ENCODE measurements at places on chromosomes 13 and 19.

DNA sequence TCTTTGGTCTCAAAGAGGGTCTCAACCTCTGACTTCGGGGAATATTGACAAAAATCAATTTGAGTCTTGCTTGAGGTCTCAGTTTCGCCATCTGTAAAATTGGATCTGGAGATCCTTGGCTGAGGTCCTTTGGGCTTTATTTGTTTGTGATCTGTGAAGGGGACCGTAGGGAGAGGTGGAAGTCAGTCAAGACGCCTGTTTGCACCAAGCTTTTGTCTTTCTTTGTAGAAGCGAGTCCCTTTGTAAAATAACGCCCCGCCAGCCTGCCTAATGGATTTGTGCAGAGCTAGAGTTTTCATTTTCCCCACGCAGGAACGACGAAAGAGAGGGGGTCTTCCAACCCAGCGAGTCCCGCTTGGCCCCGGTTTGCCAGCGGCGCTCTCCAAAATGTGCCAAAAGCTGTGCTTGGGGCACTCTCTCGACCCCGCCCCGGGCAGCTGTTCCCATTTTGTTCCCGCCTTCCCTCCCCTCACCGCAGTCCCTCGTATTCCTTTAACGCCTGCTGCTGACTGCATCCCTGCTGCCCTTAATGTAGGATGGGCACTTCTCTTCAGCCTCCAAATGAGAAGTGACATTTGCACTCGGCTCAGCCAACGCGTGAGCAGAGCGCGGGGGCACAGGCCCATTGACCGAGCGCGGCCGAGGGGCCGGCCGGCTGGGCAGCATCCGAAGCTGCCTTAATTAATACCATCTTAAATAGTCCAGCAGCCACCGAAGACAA lies 13.0 kb downstream of the ZIC5 start:
- peaks cover 7% of the 10 kb centered on the region for H3K4me1 ChIP-seq
- no peak for DNase-seq
- peaks cover 79% of the 10 kb centered on the region for H3K27me3 ChIP-seq

- H3K27ac ChIP-seq: no peak overlapping the region
- no peaks in the 10 kb centered on the region for H3K4me1 ChIP-seq
- DNase-seq: no peak
- peaks cover 9% of the 10 kb centered on the region for H3K27me3 ChIP-seq
Observed at GRCh38 chr13:39419876-39420275, 183.1 kb downstream of the LHFPL6 start.

- H3K4me1 ChIP-seq: peaks cover 37% of the 10 kb centered on the region
- DNase-seq: no peak
- H3K27ac ChIP-seq: peak overlapping the region; percentile 89
- no peaks in the 10 kb centered on the region for H3K27me3 ChIP-seq
- H3K4me3 ChIP-seq: peak overlapping the region; percentile 94
- peaks cover 55% of the 10 kb centered on the region for H3K36me3 ChIP-seq
Observed at GRCh38 chr19:13838435-13839129, 38.4 kb upstream of the NANOS3 start.

- H3K36me3 ChIP-seq: peaks cover 38% of the 10 kb centered on the region
- H3K4me3 ChIP-seq: no peak overlapping the region
- DNase-seq: no peak
Observed at GRCh38 chr19:10764340-10764894, 46.5 kb downstream of the DNM2 start.

DNA sequence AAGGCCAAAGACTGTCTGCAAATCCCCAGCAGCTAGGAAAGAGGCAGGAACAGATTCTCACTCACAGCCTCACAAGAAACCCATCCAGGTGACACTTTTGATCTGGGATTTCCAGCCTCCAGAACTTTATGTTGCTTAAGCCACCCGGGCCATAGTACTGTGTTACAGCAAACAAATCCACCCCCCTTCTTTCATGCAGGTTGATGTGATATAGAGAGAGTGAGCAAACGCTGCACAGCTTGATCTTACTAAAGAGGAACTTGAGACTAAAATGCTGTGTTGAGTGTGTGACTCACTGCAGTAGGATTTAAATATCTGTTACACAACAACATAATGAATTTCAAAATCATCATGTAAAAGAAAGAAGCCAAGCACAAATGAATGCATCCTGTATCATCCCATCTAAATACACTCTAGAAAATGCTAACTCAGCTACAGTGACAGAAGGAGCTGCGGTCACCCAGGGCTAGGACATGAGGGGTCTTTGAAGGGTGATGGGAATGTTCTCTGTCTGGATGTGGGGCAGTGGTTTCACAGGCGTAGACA lies 32.2 kb downstream of the RCBTB2 start:
- DNase-seq: no peak
- no peak overlapping the region for H3K4me3 ChIP-seq
- H3K36me3 ChIP-seq: peaks cover 7% of the 10 kb centered on the region
- H3K27ac ChIP-seq: no peak overlapping the region
- peaks cover 70% of the 10 kb centered on the region for H3K4me1 ChIP-seq

- peaks cover 42% of the 10 kb centered on the region for H3K27me3 ChIP-seq
- H3K36me3 ChIP-seq: no peaks in the 10 kb centered on the region
- H3K4me1 ChIP-seq: peaks cover 8% of the 10 kb centered on the region
- DNase-seq: no peak
Observed at GRCh38 chr13:99892196-99892613, 79.4 kb downstream of the ZIC5 start.

GRCh38 chr19:17393002-17393401 lies 994 bp downstream of the CCDC194 start:
- H3K27ac ChIP-seq: peak overlapping the region; percentile 41
- peaks cover 16% of the 10 kb centered on the region for H3K27me3 ChIP-seq
- no peak for DNase-seq
- peaks cover 20% of the 10 kb centered on the region for H3K4me1 ChIP-seq

DNA sequence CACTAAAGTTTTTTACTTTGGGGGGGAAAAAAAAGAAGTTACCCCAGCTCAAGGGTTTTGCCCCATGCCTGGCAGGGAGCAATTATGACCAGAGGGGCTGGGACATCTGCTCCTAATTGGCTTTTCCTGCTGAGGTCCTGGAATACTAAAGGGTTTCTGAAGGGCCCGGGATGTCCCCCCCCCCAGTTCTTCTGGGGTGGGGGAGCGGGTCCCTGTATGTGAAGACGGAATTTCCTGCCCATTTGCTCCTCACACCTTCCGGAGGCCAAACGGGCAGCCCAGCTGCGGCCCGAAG lies 1.1 kb upstream of the DLL3 start:
- H3K4me3 ChIP-seq: no peak overlapping the region
- peaks cover 4% of the 10 kb centered on the region for H3K36me3 ChIP-seq

DNA sequence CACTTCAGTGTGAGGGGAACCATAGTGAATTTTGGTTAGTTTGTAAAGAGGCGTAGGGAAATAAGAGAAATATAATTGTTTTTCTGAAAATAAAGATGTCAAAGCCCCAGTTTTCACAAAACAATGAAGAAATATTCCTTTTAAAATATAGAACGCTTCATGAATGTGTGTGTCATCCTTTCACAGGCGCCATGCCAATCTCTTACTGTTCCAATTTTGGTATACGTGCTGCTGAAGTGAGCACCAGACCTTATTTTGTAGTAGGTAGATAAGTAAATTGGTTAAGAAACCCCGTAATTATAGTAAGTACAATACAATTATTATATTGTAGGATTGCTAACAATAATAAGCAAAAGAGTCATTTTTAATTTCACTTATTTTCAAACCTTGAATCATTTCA lies 43.3 kb downstream of the NAA16 start:
- no peaks in the 10 kb centered on the region for H3K27me3 ChIP-seq
- no peak for DNase-seq
- H3K36me3 ChIP-seq: peaks cover 24% of the 10 kb centered on the region
- peak overlapping the region; percentile 37 for H3K27ac ChIP-seq

DNA sequence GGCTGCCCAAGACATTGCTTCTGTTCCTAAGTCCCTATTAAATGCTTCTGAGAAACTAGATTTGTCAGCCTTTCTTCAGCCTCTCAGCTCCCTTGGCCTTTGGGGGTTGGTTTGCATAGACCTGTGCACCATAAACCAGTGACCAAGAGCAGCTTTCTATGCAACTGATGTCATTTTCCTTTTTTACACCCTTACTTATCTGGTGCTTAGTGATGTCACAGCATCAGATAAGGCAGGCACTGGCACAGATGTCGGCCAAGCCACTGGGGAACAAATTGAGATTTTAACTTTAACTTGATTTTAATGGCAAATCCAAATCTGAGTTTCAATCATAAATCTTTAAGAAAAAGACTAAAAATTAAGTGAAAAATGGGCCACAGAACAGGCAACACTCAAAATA lies 59.8 kb downstream of the RUBCNL start:
- no peak overlapping the region for H3K27ac ChIP-seq
- peak; percentile 44 for DNase-seq
- no peaks in the 10 kb centered on the region for H3K36me3 ChIP-seq
- peaks cover 31% of the 10 kb centered on the region for H3K4me1 ChIP-seq
- no peaks in the 10 kb centered on the region for H3K27me3 ChIP-seq

- no peak overlapping the region for H3K4me3 ChIP-seq
- no peak overlapping the region for H3K27ac ChIP-seq
- H3K36me3 ChIP-seq: peaks cover 19% of the 10 kb centered on the region
- H3K27me3 ChIP-seq: peaks cover 14% of the 10 kb centered on the region
Observed at GRCh38 chr19:55590617-55591016, 8.7 kb downstream of the FIZ1 start.

DNA sequence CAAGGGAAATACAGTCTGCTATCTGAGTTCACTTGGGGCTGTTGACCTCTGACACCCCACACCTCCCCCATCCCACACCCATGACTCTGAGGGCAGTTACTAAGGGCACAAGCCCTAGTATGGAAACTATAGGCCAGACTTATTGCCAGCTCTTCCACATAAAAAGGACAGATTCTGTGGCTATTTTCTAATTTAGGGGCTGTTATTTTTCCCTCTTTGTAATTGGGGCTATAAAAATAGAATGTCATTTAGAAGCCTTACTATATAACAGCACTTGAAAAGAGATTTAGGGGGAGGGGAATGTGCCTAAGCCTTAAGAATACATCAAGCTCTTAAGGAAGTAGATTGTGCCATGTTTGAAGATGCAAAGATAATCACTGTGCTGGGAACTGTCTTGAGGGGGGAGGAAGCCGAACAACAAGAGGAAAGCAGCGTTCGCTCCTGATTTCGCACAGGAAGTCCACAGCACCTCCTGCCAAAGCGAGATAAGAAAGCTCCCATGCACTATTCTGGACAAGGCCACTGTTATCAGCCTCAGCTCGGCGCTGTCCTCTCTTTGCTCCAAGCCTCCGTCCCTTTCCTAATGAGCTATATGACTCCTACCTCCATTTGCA lies 86.6 kb downstream of the FLT1 start:
- no peak overlapping the region for H3K27ac ChIP-seq
- DNase-seq: no peak
- no peak overlapping the region for H3K4me3 ChIP-seq
- H3K4me1 ChIP-seq: peaks cover 17% of the 10 kb centered on the region

- peak overlapping the region; percentile 98 for H3K27ac ChIP-seq
- peaks cover 34% of the 10 kb centered on the region for H3K36me3 ChIP-seq
- peaks cover 17% of the 10 kb centered on the region for H3K4me1 ChIP-seq
Observed at GRCh38 chr19:6362027-6362350, 658 bp downstream of the CLPP start.

DNA sequence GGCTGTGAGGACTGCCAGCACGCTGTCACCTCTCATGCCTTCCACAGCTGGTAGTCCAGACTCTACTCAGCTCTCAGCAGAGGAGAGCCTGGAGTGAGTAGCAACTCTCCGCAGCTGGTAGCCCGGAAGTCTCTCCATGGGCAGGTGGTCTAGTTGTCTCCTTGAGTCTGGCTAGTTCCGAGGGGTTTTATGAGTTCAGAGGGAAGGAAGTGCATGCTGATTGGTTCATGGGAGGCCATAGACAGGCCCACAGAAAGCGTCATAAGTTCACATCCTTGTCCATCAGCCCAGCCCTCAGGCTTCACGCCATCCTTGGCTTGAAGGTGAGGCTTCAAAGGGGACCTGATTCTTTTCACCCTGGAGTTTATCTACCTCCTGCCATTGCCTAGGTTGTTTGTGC lies 2662.4 kb upstream of the PCDH20 start:
- H3K27ac ChIP-seq: no peak overlapping the region
- H3K36me3 ChIP-seq: no peaks in the 10 kb centered on the region
- no peaks in the 10 kb centered on the region for H3K4me1 ChIP-seq
- no peaks in the 10 kb centered on the region for H3K27me3 ChIP-seq
- no peak overlapping the region for H3K4me3 ChIP-seq
- no peak for DNase-seq

DNA sequence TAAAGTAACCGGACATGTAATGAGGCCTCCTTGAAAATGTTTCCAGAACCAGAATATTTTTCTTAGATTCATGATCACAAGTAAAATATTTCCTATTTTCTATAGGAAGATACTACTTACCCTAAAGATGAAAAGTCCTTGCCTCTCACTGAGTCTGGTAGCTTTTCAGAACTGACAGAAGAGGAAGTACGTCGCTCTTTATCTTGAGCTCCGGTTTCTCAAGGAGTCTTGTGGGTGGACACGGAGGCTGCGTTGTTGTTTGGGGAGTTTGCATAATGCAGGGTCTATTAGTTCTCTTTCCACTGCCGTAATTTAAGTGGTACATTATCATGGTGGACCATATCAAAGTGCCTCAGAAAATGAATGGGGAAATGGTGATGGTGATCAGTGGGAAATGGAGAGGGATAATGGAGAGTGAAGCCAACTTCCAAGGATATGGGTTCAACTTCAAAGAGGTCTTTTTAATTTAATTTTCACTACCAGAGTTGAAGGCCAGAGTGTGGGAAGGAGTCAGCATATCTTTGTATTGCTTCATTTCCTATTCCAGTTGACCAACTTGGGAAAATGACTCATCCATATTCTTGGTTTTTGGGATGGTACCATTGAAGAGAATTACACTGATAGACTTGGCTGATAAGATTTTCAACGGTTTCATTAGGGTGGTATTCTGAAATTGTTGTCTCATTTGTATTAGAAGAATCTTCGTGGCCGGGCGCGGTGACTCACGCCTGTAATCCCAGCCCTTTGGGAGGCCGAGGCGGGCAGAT lies 23.4 kb downstream of the MBD3L2B start:
- DNase-seq: no peak
- H3K27ac ChIP-seq: no peak overlapping the region
- peaks cover 10% of the 10 kb centered on the region for H3K4me1 ChIP-seq
- peak overlapping the region; percentile 41 for H3K4me3 ChIP-seq

GRCh38 chr13:38372820-38373383 lies 23.3 kb downstream of the UFM1 start:
- H3K36me3 ChIP-seq: no peaks in the 10 kb centered on the region
- no peaks in the 10 kb centered on the region for H3K4me1 ChIP-seq
- H3K4me3 ChIP-seq: no peak overlapping the region
- no peak overlapping the region for H3K27ac ChIP-seq

DNA sequence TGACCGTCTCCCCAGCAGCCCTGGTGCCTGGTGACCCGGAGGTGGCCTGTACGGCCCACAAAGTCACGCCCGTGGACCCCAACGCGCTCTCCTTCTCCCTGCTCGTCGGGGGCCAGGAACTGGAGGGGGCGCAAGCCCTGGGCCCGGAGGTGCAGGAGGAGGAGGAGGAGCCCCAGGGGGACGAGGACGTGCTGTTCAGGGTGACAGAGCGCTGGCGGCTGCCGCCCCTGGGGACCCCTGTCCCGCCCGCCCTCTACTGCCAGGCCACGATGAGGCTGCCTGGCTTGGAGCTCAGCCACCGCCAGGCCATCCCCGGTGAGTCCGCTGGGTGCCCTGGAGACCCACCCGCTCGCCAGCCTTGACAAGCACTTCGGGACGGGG lies 2.2 kb downstream of the MADCAM1 start:
- H3K27me3 ChIP-seq: peaks cover 19% of the 10 kb centered on the region
- no peak overlapping the region for H3K4me3 ChIP-seq
- H3K4me1 ChIP-seq: peaks cover 4% of the 10 kb centered on the region
- H3K36me3 ChIP-seq: no peaks in the 10 kb centered on the region
